GM23338 (cell line): ENCODE measurements at places on chromosomes 11 and 22.

- peaks cover 65% of the 10 kb centered on the region for H3K27me3 ChIP-seq
- DNase-seq = no peak
- H3K27ac ChIP-seq = no peak overlapping the region
- H3K4me1 ChIP-seq = peaks cover 8% of the 10 kb centered on the region
- peak overlapping the region; percentile 84; the same call in 1 of the 2 replicates for H3K4me3 ChIP-seq
- no peaks in the 10 kb centered on the region for H3K36me3 ChIP-seq
These were observed 1.7 kb upstream of the DCHS1 start for GRCh38 chr11:6657346-6657745.

DNA sequence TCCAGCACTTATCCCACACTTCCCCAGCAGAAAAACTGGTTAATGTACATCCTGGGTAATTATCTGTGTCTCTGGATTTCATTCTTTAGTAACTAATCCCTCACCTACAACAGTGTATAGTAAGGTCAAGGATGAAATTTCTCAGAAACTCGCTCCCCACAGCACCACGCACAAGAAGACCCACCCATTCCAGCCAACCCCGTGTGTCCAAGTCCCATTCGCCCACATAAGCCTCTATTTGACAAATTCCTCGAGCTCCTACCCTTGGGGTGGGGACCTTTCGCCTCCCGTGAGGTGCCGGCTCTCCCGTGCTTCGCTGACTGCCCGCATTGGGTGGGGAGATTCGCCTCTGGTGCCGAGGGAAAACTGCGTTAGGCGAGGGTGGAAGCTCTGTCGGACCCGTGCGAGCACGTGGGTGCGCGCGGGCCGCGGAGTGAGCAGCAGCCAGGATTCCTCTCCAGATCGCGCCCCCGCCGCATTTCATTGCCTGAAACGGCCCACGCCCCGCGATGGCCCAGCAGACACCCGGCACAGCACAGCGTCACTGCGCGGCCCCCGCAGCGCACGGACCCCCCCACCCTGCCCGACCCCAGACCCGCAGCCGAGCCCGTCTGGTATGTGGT, 866 bp downstream of the EXPH5 start:
- H3K36me3 ChIP-seq = no peaks in the 10 kb centered on the region
- peaks cover 16% of the 10 kb centered on the region for H3K27me3 ChIP-seq
- DNase-seq = peak; percentile 47
- H3K4me1 ChIP-seq = peaks cover 18% of the 10 kb centered on the region
- no peak overlapping the region for H3K27ac ChIP-seq

GRCh38 chr11:66848671-66849500, 5.6 kb downstream of the RCE1 start:
- H3K36me3 ChIP-seq = no peaks in the 10 kb centered on the region
- DNase-seq = no peak
- peaks cover 4% of the 10 kb centered on the region; the same call in 1 of the 2 replicates for H3K4me1 ChIP-seq
- no peaks in the 10 kb centered on the region for H3K27me3 ChIP-seq

- H3K27me3 ChIP-seq = no peaks in the 10 kb centered on the region
- H3K27ac ChIP-seq = no peak overlapping the region
- peak; percentile 74 for DNase-seq
- H3K36me3 ChIP-seq = no peaks in the 10 kb centered on the region
These were observed 369.4 kb upstream of the ISX start for GRCh38 chr22:34696557-34696956.

GRCh38 chr11:117300773-117301172, 9.6 kb downstream of the BACE1-AS start:
- H3K27ac ChIP-seq = peak overlapping the region; percentile 10; the same call in 1 of the 2 replicates
- no peak for DNase-seq
- no peaks in the 10 kb centered on the region for H3K27me3 ChIP-seq

DNA sequence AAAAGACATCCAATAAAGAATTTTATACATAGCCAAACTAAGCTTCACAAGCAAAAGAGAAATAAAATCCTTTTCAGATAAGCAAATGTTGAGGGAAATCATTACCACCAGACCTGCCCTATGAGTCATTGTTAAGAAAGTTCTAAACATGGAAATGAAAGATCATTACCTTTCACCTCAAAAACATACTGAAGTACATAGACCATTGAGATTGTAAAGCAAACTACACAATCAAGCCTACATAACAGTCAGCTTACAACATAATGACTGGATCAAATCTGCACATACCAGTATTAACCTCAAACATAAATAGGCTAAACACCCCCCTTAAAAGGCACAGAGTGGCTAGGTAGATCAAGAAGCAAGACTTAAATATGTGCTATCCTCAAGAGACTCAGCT, 501.0 kb upstream of the LUZP2 start:
- H3K4me3 ChIP-seq = no peak overlapping the region
- H3K27me3 ChIP-seq = no peaks in the 10 kb centered on the region
- H3K36me3 ChIP-seq = no peaks in the 10 kb centered on the region
- H3K4me1 ChIP-seq = no peaks in the 10 kb centered on the region

GRCh38 chr11:74593463-74593862, 1.1 kb downstream of the POLD3 start:
- peaks cover 15% of the 10 kb centered on the region; the same call in 1 of the 2 replicates for H3K4me1 ChIP-seq
- peak overlapping the region; percentile 96 for H3K4me3 ChIP-seq
- DNase-seq = no peak
- H3K27me3 ChIP-seq = no peaks in the 10 kb centered on the region

DNA sequence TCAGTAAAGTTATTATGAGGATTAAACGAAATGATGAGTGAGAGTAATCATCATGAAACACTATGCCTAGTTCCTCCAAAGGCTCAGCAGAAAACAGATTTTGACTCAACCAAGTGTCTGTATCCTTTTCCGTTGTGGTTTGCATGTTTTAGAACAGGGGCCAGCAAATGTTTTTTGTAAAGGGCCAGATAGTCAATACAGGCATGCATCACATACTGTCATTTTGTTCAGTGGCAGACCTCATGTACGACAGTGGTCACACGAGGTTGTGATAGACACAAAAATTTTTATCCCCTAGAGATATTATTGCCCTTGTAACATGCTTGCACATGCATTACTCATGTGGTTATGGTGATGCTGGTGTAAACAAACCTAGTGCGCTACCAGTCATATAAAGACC, 81.9 kb upstream of the SLC25A18 start:
- no peak overlapping the region for H3K27ac ChIP-seq
- peaks cover 10% of the 10 kb centered on the region for H3K4me1 ChIP-seq
- no peak for DNase-seq
- H3K36me3 ChIP-seq = peaks cover 20% of the 10 kb centered on the region
- H3K4me3 ChIP-seq = no peak overlapping the region

DNA sequence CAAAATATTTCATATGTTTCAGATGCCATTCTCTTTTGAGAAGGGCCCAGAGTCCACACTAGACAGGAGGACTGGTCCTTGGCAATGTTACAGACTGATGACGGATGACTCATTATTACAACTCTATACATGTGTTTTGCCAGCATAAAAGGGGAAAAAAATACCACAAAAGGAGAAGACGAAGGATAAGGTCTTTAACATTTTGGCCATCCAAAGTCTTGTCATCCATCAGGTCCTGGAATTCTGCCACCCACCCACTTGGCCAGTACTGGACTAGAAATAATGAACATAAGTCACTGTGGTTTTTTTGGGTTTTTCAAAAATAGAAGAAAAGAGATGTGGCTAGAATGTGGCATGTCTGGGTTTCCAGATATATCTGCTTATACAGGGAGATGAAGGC, 57.7 kb upstream of the BDNF start:
- H3K36me3 ChIP-seq = no peaks in the 10 kb centered on the region
- peaks cover 4% of the 10 kb centered on the region; the same call in 1 of the 2 replicates for H3K4me1 ChIP-seq
- H3K4me3 ChIP-seq = no peak overlapping the region
- H3K27me3 ChIP-seq = no peaks in the 10 kb centered on the region
- no peak overlapping the region for H3K27ac ChIP-seq
- no peak for DNase-seq

- H3K36me3 ChIP-seq = no peaks in the 10 kb centered on the region
- H3K27ac ChIP-seq = no peak overlapping the region
- peak; percentile 85 for DNase-seq
- no peaks in the 10 kb centered on the region; the same call in 1 of the 2 replicates for H3K4me1 ChIP-seq
- no peak overlapping the region for H3K4me3 ChIP-seq
These were observed 301.2 kb downstream of the CTTN start for GRCh38 chr11:70699294-70700221.

DNA sequence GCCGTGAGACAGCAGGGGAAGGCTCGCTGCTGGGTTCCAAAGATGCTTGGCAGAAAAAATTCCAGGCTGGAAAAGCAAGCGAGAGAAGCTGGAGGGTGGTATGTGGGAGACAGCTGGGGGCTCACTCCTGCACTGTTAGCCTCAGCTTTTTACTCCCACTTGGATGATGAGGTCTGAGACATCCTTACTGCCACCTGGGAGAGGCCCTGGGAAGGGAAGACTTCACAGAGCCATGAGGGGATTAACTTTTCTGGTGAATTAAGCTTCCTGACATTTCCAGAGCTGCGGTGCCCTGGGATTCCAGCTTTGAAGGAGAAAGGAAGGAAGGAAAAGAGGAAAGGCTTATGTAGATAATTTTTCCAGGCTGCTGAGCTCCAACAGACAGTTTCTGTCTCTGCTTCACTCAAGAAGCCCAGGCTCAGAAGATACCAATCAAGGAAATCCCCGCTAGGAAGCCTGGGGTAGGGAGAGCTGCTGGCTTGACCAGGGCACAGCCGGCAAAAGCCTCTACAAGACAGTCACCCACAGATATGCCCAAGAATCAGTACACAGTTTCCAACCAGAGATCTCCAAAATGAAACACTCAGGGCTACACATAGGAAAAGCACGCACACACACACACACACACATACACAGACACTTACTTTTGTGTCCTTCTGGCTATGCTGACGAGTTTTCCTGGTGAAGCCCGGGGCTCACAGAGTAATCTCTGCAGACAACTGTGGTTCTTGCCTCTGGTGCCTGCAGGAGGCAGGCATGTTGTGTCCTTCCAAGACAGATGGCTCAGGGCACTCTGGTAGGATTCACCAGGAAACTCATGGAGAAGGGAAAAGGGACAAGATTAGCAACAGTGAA, 907 bp downstream of the MCHR1 start:
- no peak overlapping the region for H3K4me3 ChIP-seq
- peak; percentile 31 for DNase-seq
- H3K4me1 ChIP-seq = peaks cover 25% of the 10 kb centered on the region
- peak overlapping the region; percentile 55; the same call in 1 of the 2 replicates for H3K27ac ChIP-seq

DNA sequence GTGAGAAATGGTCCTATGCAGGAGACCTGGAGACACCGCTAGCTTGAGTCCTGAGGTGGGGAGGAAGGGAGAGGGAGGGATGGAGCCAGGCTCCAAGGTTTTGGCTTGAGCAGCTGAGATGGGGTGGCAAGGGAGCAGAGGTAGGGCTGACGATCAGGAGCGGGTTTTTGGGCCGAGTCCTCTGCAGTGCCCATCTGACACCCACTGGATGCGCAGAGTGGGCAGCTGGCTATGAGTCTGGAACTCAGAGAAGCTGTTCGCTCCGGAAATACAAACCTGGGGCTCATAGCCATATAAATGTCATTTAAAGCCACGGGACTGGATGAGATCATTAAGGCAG, 453 bp upstream of the MAFF start:
- peak overlapping the region; percentile 85 for H3K4me3 ChIP-seq
- DNase-seq = no peak
- no peak overlapping the region for H3K27ac ChIP-seq

DNA sequence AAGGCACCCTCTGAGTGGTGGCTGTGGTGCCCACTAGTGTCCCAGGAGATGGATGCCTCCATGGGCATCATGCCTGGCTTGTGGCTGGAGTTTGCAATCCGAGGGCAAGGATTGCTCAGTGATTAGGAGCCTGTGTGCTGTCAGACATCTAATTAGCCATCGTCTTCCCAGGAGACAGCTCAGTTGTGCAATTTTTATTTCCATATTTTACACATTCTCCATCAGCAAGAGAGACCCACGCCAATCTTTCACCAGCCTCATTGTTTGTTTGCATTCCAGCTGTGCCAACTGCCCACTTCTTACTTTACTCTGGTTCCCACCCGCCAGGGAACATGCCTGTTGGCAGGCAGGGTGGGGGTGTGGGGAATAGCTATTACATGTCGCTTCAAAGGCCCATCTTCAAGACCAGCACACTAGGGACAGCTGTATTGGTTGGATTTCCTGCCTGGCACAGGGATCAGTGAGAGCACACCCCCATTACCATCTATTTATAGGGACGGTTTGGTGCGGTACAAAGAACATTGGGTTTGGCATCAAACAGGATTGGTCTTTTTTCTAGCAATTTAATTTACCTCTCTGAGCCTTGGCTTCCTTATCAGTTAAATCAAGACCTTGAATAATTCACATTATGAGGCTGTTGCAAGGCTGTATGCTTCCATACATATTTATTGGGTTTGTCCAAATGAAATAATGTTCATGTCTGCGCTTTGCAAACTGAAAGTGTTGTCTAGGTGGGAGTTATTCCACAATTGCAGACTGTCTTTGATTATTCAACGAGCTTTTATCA, 80.7 kb upstream of the NAV2 start:
- no peak overlapping the region for H3K4me3 ChIP-seq
- no peaks in the 10 kb centered on the region for H3K36me3 ChIP-seq
- no peaks in the 10 kb centered on the region for H3K4me1 ChIP-seq
- H3K27ac ChIP-seq = no peak overlapping the region
- H3K27me3 ChIP-seq = no peaks in the 10 kb centered on the region

DNA sequence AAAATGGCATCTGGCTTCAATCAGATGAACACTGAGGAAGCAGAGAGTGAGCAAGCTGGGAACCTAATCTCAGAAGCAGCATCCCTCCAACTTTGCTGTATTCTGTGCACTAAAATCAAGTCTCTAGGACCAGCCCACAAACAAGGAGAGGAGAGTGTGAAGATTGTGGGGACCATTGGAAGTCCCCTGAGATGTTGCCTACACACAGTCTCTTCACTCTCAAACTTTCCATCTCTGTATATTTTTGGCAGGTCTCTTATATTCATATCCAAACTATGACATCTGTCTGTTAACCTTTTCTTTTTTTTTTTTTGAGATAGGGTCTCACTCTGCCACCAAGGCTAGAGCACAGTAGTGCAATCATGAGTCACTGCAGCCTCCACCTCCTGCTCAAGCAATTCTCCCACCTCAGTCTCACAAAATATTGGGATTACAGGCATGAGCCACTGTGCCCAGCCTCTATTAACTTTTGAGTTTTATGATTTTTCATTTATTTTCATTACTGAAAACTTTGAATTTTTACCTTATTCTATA, 1096.4 kb downstream of the TBC1D22A start:
- H3K4me1 ChIP-seq = no peaks in the 10 kb centered on the region
- H3K27me3 ChIP-seq = no peaks in the 10 kb centered on the region
- no peak overlapping the region for H3K27ac ChIP-seq
- H3K36me3 ChIP-seq = no peaks in the 10 kb centered on the region; the same call in 1 of the 2 replicates
- H3K4me3 ChIP-seq = no peak overlapping the region

- no peak overlapping the region for H3K4me3 ChIP-seq
- no peaks in the 10 kb centered on the region for H3K27me3 ChIP-seq
- no peak overlapping the region for H3K27ac ChIP-seq
- no peaks in the 10 kb centered on the region for H3K36me3 ChIP-seq
- H3K4me1 ChIP-seq = no peaks in the 10 kb centered on the region
These were observed 62.2 kb downstream of the MYEOV start for GRCh38 chr11:69355959-69356702.

GRCh38 chr11:100550912-100551632, 136.0 kb upstream of the ARHGAP42 start:
- DNase-seq = no peak
- H3K27me3 ChIP-seq = no peaks in the 10 kb centered on the region
- peaks cover 33% of the 10 kb centered on the region for H3K4me1 ChIP-seq
